Stimulated activated CD8-positive, alpha-beta memory T cell treated with anti-CD3 and anti-CD28 coated beads, Interleukin-12 subunit alpha, Interleukin-12 subunit beta, amount 100 ng/mL, for 4 hours (primary cell): ENCODE measurements at places on chromosomes 16 and 17.

- no peak for DNase-seq
Measured at GRCh38 chr16:85193115-85193493, 80.8 kb upstream of the CIBAR2 start.

DNA sequence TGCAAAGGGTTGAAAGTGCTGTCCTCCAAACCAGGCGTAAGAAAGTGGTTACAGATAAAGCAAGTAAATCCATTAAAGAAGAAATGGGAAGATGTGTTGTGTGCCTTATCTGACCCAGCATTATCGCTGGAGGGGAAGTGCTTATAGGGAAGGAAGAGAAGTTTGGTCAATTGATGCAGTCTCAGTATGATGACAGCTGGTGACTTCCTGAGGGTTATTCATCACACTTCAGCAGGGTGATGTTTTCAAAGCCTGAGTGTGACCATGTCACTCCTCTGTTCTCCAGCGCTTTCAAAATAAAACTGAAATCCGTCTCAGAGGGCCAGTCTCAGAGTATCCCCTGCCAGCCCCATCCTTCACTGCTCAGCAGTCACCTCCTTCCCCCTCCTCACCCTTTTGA is 505.4 kb upstream of the RBFOX1 start:
- no peak for DNase-seq

DNA sequence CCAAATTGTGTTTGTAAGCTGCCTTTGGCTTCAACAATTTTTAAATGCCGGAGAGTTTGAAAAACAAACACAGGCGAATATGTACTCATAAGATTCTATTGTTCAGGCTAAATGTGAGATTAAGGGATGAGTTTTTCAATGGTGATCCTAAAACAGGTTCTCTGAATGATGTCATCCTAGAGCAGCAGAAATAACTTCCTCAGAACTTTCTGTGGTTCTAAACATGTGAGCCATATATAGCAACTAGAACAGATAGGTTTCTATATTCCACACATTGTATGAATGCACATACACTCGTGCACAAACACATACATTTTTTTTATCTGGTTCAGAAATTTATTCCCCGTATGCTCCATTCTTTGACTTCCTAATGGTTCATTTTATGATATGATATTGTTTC is 1352.2 kb downstream of the CDH8 start:
- no peak for DNase-seq

GRCh38 chr17:76467366-76467765 is at the start of gene AANAT:
AANAT (plus strand) TSS chr17:76467603; CDS start chr17:76468747, 1,144 bp downstream.
- DNase-seq: no peak

GRCh38 chr17:11832401-11833137 is 164.7 kb downstream of the ZNF18 start:
- no peak for DNase-seq

DNA sequence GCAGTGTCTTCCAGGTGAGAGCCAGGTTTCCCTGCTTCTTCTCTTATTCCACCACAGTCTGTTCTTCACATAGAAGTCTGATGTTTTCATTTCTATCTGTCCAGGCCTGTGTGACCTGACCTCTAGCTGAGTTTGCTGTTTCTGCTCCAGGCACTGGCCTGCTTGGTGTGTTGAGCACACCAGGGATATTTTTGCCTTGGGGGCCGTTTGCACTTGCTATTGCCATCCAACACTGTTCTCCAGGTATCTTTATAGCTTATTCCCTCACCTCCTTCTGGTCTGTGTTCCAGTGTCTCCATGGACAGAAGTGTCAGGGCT is 41.4 kb downstream of the MRTFB start:
- no peak for DNase-seq

- peak; percentile 47 for DNase-seq
Measured at GRCh38 chr17:44363613-44364159, at the start of gene FAM171A2. FAM171A2 (minus strand) TSS chr17:44363853; CDS start chr17:44363714, 139 bp downstream.

DNA sequence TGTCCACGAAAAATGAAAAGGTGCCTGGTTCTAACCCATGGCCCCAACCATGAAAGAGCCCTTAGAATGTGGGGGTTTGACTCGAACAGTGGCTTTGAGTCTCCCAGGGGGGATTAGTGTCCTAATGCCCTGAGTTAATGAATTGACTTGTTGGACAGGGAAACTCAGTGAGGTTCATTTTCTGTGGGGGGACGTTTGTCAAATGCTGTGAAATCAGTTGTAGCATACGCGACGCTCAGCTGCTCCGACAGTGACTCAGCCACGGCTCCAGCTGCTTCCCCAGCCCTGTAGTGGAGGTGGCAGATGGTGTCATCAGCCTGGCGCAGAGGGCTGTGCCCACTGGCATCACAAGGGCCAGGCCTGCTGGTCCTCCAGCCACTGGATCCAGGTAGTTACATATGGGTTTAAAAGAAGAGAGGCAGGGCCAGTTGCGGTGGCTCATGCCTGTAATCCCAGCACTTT is 3.9 kb upstream of the TMEM235 start:
- no peak for DNase-seq

DNA sequence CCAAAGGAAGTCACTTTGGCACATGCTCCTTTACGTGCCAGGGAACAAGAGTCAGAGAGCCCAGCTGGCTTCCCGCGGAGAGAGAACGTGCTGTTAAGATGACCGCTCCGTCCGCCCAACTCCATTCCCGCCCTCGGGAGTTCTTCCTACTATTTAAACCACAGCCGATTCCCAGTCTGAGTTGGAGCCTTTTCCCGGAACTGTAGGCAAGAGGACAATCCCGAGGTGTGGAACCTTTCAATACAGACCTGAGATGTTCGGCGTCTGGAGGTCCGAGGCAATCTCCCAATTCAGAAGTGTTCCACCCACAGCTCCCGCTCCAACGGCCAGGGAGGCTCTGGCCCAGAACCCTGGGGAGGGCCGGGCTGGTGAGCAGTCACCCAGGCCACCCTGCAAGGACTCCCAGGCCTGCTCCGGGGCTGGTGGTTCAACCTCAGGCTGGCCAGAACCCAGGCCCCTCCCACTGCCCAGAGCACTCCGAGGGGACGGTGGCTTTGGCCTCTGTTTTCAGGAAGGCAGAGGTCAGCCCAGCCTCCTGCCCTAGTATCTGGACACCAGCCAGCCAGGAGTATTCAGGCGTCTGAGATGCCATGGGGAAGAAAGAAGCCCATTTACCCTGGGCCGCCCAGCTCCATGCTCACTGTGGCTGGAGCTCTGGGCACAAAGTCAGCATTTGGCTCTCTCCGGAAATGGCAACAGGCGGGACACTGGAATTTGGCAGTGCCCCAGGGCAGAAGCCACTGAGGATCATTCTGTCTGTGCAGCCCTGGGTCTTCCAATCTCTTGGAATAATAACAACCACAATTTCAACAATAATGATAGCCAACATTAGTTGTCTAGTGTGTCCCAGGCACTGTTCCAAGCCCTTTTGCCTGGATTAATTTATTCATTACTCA is 21.4 kb downstream of the EMP2 start:
- no peak for DNase-seq

DNA sequence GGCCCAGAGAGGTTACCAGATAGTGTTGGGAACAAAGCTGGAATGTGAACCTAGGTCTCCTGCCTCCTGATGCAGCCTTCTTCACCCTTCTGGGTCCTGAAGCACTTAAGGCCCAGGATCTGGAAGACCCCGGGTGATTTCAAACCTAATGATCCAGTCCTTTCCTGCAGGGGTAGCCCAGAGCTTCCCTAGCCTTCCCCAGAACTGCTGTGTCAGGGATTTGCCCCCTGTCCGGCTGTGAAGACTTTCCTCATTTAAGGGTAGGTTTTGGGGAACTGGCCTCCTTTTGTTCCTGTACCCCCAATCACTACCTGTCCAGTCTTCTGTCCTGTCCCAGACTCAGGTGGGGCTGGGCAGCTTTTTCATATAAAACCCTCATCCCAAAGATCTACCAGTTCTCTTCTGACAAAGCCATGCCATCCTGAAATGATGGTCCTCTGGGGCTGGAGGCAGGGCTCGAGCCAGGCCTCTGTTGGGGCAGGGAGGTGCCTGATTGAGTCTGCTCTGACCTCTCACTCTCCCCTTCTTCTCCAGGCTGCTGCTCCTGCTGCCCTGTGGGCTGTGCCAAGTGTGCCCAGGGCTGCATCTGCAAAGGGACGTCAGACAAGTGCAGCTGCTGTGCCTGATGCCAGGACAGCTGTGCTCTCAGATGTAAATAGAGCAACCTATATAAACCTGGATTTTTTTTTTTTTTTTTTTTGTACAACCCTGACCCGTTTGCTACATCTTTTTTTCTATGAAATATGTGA is 1.3 kb downstream of the MT1X start:
- no peak for DNase-seq

- no peak for DNase-seq
Measured at GRCh38 chr16:56894331-56894917, 29.4 kb downstream of the SLC12A3 start.

DNA sequence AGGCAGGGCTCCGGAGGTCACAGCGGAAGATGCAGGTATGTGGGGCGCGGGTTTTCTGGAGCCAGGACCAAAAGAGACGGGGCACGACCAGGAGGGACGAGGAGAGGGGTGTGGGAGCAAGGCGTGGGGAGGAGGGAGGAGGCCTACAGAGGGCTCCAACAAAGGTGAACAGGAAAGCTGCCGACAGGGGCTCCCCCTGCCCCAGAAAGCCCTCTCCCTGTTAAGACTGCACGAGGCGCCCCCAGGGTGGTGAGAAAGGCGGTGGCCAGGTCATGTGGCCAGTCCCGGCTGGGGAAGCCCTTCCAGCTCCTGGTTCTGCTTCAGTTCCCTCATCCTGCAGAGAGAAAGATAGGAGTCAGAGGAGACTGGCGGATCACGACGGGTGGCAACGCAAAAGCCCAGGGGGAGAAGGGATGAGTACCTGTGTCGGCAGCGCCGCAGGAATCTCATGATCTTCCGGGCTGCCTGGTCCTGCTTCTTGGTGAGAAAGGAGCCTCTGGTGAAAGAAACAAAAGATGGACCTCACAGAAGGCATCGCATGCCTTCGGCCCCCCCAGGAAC is 949 bp upstream of the SPAG7 start:
- no peak for DNase-seq

GRCh38 chr16:873243-873661 is 72.7 kb upstream of the GNG13 start:
- DNase-seq: no peak

DNA sequence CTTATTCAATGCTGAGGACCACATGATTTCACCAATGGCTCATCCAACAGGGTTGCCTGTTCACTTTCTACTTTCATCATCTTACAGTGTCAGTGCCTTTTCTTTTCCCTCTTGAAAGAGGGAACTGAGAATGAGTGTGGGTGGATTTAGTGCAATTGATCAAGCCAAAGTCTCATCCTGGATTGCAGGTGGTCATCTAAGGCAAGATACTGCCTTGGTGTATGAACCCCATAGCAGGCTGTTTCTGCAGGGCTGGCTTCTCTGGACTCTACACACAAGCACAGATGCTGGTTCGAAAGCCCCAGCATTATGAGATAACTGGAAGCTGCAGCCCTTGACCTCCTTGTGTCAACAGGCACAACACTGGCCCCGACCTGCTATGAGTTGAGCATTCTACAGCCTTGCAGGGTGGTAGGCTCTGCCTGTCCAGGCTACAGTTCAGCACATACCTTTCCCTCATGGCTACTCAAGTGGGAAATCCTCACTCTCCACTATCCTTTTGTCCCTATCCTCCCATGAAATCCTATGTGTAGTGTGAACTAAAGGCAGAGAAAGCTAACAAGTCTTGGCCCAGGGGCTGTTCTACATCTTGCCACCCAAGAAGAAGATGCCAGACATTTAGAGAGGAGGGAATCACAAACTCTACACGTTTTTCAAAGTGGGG is 358.7 kb downstream of the SLC39A11 start:
- no peak for DNase-seq

GRCh38 chr16:19269098-19269497 is 16.4 kb upstream of the CLEC19A start:
- no peak for DNase-seq

DNA sequence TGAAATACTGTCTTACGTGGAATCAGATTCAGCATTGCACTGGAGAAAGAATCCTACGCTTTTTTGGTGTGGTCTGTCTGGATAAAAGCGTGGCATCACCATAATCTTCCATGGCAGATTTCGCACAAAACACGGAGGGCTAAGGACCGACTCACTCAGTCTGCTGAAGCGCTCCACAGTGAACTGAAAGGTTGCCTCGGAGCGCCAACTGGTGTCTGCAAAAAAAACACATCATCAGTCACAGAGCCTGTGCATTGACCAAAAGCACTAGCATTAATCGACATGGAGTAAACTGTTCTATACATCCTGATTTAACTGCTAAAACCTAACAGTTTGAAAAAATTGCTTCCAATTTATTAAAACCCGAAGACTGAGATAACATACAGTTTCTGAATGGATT is 40.5 kb downstream of the USP7 start:
- DNase-seq: no peak

- DNase-seq: no peak
Measured at GRCh38 chr17:6862825-6863224, 31.3 kb upstream of the TEKT1 start.

DNA sequence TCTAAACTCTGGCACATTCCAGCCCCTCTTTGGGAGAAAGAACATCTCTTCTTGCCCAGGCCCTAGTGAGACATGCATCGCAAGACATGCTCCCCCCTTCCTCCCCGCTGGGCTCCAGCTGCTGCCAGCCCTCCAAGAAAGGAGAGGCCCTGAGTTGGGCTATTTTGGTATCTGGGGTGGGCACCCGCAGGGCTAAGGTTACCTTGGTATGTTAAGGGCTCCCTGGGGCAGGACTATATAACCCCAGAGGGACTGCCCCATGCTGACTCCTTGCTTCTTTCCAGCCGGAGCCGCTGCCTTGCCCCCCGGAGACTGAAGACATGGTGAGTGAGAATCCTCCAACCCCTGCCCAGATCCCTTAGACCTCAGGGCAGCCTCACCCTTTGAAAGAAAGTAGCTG is at the start of gene MYL11:
Gene MYL11 (plus strand): TSS at position 265 of the 400 bp plus-strand sequence. CDS start 56 bp downstream, at position 321.
- no peak for DNase-seq

GRCh38 chr16:70410734-70411133 is 28.2 kb downstream of the ST3GAL2 start:
- no peak for DNase-seq

DNA sequence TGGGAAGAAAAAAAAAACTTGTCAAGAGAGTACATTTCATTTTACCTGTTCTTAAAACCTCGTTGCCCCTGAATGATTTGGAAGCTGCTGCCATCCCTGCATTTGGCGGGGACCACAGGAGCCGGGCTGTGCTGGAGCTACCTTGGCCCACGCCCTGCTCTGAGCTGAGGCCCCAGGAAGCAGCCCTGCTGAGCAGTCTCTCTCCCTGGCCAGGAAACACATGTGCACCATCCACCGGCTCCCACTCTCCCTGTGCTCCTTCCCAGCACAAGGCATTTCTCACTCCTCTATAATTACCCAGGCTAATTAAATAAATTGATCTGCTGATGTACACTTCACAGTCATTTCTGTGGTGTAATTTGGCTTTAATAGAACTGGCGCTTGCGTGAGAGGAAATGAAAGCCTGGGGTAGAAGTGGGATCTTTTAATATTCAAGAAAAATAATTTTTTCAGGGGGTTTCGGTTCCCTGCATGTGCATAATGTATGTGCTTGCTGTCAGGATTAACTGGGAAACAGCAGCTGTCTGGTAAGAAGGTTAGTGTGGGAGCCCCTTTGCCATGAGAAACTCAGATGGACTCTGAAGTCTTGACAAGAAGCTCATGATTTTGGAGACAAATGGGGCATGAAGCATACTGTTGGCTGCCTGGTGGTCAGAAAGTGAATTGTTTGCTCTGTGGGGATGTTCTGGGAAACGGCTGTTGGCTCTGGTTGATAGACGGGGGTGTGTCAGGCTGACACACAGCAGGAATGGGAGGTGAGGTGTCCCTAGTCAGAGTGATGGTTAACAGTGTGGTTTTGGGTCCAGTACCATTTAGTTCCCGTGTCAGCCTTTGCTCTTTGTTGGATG is 252.3 kb upstream of the EEF2KMT start:
- DNase-seq: no peak

GRCh38 chr16:68444056-68444657 is 4.2 kb downstream of the SMPD3 start:
- no peak for DNase-seq

- DNase-seq: no peak
Measured at GRCh38 chr16:87678618-87679017, 76.3 kb downstream of the JPH3 start.

GRCh38 chr16:79298894-79299799 is 301.4 kb downstream of the MAF start:
- DNase-seq: no peak
